H1 (cell line): ENCODE measurements at places on chromosomes 5 and 9. TPM values are rescaled to one million over a fixed set of nuclear protein-coding genes. Genes with fewer than 3 reads are reported as not detected.
A peak's percentile ranks its signal among the peaks of the same experiment; 100 is the strongest.

- no peak for DNase-seq
Observed at GRCh38 chr5:61817472-61818326, 485.6 kb downstream of the ZSWIM6 start.

GRCh38 chr9:19624519-19624918 lies 164.3 kb downstream of the SLC24A2 start:
- DNase-seq, result no peak

- DNase-seq, result no peak
Observed at GRCh38 chr9:136244969-136245218, 718 bp downstream of the QSOX2 start.

- no peak for DNase-seq
Observed at GRCh38 chr5:17912794-17913193, 278.5 kb downstream of the TAF11L14 start.

- no peak for DNase-seq
Observed at GRCh38 chr5:142922223-142922952, 152.2 kb downstream of the ARHGAP26 start.

- peak; percentile 49 for DNase-seq
Observed at GRCh38 chr9:1869843-1870242, 145.3 kb upstream of the SMARCA2 start.

GRCh38 chr5:112574536-112574935 lies 155.5 kb upstream of the EPB41L4A start:
- no peak for DNase-seq

DNA sequence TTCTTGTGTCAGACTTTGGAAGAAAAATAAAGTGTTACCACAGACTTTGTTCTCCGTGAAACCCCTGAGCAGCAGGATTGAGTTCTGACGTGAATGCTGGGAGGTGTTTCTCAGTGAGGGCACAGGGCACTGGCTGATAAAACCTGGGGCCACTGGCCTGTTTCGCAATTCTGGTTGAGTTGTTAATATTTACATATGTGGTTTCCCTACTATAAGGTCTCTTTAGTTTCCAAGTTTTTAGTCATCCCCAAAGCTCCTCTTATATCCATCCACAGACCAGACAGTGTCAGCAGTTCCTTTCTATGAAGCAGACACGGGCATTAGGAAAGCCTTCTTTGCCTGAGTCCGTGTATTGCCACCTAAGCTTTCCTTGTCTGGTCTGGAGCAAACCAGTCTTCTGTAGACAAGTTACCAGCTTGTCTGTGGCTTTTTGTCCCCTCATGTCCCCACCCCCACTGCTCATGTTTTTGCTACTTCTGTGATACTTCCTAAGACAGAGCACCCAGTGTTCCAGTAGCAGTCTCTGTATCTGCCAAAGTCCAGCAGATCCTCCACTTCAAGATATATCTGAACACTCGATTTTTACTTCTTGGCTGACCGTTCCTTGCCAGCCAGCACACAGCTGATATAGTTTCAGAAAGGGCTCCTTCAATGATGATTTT lies 42.0 kb downstream of the ACO1 start:
- DNase-seq, result no peak

DNA sequence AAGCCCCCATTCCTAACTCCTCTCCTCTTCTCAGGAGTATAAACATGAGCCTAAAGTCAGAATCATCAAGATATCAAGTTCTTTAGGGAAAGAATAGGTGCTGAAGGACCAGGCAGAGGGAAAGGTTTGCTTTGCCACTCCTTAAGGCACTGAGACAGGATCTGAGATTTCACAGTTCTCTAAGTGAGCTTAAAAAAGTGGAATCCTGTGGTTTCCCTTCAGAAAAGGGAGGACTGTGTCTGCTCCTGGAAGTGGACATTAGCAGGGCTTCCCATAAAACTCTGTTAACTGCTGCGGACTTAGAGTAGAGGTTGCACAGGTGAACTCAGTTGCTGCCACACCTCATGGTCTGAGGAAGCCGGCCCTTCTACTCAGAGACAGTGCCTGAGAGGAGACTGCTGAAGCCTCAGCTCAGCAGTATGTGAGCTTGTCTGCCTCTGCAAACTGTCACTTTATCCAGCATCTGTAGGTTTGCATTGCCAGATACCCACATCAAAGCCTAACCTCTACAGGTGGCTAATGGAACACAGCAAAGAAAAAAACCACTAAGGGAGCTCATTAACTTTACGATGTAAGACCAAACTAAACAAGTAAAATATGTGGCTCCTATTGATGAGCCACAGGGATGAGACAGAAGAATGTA lies 42.9 kb downstream of the RIC1 start:
- DNase-seq, result no peak

DNA sequence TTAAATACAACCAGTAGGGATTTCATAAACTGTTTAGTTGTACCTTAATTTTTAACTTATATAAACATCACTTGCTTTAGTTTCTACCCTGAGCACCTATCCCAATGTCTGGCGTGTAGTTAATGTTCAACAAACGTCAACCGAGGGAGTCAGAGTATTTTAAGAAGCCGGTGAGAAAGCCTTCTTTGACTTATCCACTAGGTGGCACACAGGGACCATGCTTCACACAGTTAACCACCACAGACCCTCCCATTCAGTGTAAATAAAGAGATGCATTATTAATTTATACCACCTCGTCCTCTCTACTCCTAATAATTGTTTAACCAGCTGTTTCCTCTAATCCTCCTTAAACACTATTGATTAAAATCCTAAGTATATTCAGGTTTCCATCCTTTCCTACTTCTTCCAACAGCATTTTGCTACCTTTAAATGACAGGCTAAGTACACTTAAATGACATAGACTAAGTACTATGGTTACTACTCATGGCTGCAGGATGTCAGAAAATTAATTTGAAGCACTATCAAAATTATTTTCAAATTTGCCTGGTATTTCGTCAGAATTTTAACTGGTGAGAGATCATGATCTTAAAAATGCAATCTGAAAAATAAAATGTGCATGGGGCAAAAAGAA lies 2.3 kb downstream of the HAPLN1 start:
- no peak for DNase-seq

- no peak for DNase-seq
Observed at GRCh38 chr9:116165912-116166311, 12.3 kb downstream of the PAPPA start.

DNA sequence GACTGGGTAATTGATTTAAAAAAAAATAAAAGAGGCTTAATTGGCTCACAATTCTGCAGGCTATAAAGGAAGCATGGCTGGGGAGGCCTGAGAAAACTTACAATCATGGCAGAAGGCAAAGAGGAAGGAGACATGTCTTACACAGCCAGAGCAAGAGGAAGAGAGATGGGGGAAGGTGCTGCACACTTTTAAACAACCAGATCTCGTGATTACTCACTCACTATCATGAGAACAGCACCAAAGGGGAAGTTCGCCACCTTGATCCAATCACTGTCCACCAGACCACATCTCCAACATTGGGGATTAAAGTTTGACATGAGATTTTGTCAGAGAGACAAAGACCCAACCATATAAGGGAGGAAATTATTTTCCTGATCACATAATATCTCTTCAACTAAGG lies 138.8 kb upstream of the NR4A3 start:
- DNase-seq, result no peak

Gene THOC3
- total RNA-seq, result 82.7 and 87.1 TPM in 2 replicates

Gene TTC16
- total RNA-seq, result not detected in 2 replicates

Gene PSAT1
- total RNA-seq, result 317 and 341 TPM in 2 replicates

Gene GRAMD2B
- total RNA-seq, result 9.4 and 11.7 TPM in 2 replicates

Gene SOX30
- not detected in 2 replicates for total RNA-seq

Gene CRB2
- 8.4 and 10.3 TPM in 2 replicates for total RNA-seq

Gene RFESD
- 2.0 and 4.3 TPM in 2 replicates for total RNA-seq

Gene EQTN
- 0.52 TPM in 1 of 2 replicates, not detected in the other for total RNA-seq

Gene NDUFS6
- 72.7 and 77.1 TPM in 2 replicates for total RNA-seq

Gene ZNF189
- total RNA-seq, result 11.9 and 12.3 TPM in 2 replicates
